ENCODE measurements at places on chromosomes 12 and 14. TPM values are rescaled to one million over a fixed set of nuclear protein-coding genes. Genes with fewer than 3 reads are reported as not detected.

- no peak for DNase-seq
Observed at GRCh38 chr12:102232446-102232845, 34.8 kb upstream of the PMCH start.

- no peak for DNase-seq
Observed at GRCh38 chr12:57097554-57097835, 8.6 kb downstream of the NAB2 start.

DNA sequence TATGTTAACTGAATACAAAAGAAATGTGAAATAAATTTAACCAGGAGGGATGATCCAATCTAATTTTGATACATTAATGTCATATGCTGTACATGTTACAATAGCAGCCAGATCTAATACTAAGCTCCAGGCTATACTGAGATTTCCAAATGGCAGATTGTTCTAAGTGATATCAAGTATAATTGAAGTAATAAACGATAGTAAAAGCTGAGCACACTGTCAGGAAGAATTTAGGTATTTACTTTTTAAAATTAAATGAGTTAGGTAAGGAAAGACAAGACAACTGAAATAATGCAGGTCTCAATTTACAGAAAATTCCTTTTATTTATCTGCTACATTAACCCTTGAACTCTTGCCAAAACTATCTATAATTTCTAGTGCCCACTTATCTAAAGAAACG, 39.9 kb downstream of the INSM2 start:
- no peak for DNase-seq

DNA sequence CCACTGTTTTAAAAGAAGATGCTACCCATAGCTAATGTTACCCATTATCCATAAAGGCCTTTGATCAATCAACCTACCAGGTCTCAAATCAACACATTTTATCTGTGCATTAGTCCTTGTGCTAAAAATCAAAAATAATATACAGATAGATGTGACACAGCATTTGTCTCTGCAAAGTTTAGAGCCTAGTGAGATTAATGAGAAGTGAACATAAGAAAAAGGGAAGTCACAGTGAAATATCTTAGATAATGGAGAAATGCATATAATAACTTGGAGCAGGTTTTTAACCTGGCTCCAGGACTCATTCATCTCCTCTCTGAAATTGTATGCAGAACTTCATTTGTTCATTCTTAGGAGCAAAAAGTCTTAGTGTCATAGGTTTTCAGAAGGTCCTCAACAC, 7.2 kb downstream of the PDE3A start:
- no peak for DNase-seq

DNA sequence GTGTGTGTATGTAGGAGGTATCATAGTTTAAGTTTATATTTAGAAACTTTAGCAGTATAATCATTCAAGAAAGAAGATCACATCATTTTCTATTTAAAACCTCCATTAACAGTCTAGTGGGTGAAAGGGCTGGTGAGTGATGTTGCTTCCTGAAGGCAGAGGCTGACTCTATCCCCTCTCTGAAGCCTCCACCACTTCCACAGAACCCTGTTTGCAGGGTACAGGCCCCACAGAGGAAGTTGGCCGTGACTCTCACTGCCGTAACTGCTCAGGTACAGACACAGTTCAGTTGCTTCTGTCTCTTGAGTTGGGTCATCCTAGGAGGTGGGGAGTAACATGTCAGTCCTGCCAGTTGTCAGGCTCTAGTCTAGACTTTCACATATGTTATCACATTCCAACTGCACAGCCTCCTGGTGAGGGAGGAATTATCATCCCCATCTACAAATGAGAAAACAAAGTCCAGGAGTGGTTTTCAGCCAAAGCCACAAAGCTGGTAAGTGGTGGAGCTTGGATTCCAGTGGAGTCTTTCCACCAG, 31.5 kb downstream of the CFL2 start:
- no peak for DNase-seq

DNA sequence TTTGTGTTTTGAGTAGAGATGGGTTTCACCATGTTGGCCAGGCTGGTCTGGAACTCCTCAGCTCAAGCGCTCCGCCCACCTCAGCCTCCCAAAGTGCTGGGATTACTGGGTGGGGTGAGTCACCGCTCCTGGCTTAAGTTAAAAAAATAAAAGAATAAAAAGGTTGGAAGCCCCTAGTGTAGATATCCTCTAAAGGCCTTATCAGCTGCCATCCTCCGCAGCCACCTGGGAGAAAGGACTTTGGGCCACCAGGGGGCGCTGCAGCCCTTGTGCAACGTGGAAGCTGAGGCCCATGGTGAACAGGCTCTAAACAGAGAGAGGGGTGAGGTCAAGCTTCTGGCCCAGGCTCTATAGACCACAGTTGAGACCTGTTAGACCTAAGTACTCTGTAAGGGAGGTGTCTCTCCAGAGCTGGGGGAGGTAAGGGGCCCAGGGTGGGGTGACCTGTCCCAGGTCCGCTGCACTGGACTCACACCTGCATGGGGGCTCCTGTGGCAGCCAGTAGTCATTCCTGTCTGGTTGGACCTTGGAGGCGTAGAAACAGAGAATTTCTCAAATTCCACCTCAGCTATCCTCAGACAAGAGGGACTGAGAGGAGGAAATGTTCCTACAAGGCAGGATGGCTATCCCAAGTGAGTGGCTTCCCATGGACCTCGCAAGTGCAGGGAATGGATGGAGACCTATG, 14.0 kb upstream of the RACGAP1 start:
- no peak for DNase-seq

GRCh38 chr14:24632336-24632735, 1.7 kb downstream of the GZMB start:
- DNase-seq, result no peak

DNA sequence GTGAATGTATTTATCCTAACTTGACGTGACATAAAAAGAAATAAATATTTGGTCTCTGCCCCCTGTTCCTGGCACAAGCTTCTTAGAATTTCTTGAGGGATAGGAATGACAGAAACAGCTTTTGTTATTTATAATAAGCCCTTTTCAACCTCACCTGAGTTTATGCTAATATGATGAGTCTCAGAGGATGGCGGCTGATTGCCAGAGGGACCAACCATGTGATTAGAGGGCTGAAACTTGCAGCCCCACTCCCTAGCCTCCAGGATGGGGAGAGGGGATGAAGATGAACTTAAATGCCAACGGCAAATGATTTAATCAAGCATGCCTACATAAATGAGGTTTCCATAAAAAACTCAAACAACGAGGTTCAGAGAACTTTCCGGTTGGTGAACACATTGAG, 42.9 kb downstream of the DNAI7 start:
- no peak for DNase-seq

- no peak for DNase-seq
Observed at GRCh38 chr12:53431187-53431586, 7.5 kb downstream of the AMHR2 start.

DNA sequence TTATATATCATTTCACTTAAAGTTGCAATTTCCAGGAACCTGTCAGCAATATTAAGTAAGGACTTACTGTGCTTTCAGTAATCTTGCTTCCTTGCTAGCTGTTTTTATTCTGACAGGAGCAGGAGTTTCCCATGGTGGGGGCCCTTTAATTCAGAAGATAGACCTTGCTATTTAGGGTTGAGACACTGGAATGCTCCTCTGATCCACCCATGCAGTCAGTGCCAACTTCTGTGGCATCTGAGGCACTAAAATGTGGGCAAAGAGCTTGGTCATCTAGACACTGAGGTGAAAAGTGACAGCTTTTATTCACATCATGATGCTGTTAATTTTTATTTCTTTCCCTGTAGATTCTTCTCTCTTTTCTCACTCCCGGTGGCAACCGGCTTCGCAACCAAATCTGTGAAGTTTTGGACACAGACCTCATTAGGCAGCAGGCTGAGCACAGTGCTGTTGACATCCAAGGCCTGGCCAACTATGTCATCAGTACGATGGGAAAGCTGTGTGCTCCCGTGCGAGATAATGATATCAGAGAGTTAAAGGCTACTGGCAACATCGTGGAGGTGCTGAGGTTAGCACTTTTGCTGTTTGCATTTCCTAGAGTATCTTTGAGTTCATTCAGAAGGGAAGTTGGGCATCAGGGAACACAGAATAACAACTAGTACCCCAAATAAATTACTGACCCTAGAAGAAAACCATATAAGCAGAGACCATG, 18.8 kb downstream of the TCP11L2 start:
- DNase-seq, result no peak

- DNase-seq, result no peak
Observed at GRCh38 chr12:19530637-19531023, 91.3 kb downstream of the AEBP2 start.

- no peak for DNase-seq
Observed at GRCh38 chr14:68692216-68692615, 100.7 kb downstream of the ZFP36L1 start.

- no peak for DNase-seq
Observed at GRCh38 chr14:73774671-73775070, 60.5 kb upstream of the PNMA1 start.

DNA sequence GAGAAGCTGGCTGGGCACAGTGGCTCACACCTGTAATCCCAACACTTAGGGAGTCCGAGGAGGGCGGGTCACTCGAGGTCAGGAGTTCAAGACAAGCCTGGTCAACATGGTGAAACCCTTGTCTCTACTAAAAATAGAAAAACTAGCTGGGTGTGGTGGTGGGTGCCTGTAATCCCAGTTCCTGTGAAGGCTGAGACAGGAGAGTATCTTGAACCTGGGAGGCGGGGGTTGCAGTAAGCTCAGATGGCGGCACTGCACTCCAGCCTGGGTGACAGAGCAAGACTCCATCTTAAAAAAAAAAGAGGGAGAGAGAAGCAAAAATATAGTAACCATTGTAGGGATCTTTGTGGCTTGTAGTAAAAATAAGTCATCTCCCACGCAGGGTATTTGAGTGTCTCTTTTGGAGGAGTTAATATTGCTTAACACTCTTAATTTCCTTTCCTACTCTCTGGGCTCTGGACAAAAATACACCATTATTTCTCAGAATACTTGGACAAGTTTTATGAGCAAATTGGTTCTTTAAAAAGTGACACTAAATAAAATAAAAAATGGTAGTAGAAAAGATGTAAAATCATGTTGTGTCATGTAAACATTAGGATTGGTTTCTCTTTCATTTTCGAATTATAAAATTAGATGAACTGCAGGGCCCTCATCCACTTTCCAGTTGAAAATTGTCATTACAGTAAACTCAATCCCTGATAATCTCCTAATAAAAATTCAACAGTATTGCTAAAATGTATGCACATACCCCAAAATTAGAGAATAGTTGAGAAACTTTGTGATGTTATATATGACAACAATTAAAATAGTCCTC, 61.1 kb upstream of the C12orf71 start:
- no peak for DNase-seq

DNA sequence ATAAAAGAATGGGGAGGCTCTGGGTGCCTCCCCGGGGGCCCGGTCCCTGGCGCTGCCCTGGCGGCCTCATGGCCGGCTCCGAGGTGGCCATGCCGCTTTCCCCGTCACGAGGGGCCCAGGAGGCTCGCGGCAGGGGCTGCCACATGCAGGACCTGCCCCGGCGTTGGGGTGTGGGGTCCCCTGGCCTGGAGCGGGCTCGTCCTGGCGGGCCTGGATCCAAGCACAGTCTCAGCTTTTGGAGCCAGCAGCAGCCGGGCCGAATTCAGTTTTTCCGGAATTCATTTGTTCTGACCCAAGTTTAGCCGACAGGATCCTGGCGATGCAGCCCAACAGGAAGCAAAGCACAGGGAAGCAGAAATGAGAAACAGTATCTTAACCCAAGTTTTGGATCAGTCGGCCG, 26.4 kb upstream of the AEBP2 start:
- no peak for DNase-seq

DNA sequence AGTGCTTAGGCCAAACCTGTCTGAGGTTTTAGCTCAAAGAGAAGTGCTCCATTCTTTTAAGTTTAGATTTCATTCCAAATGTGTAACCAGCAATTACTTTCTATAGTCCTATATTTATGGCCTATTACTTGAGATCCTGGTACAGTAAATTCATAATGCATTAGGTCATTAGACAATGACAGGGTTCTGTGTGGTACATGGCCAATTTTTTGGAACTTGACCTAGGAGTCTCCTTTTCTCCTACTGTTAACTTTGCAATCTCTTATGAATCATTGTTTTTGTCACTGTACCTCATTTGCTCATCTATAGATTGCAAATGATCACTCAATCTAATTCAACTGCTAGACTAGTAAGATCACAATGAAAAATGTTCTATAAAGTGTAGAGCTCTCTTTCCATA, 136.7 kb downstream of the PDE3A start:
- DNase-seq, result no peak

- DNase-seq, result no peak
Observed at GRCh38 chr14:68468437-68469207, 324.2 kb downstream of the ZFP36L1 start.

- DNase-seq, result no peak
Observed at GRCh38 chr12:108589028-108589839, 8.7 kb downstream of the TMEM119 start.

GRCh38 chr14:26730929-26731618, 133.2 kb upstream of the NOVA1 start:
- DNase-seq, result no peak

- DNase-seq, result no peak
Observed at GRCh38 chr12:133233993-133234564, 1.6 kb downstream of the ANHX start.

- no peak for DNase-seq
Observed at GRCh38 chr12:74999474-74999873, 210.2 kb downstream of the KCNC2 start.

GRCh38 chr12:124594851-124595250, 27.4 kb upstream of the NCOR2 start:
- DNase-seq, result no peak

GRCh38 chr14:57845802-57846531, 19.9 kb downstream of the SLC35F4 start:
- no peak for DNase-seq

DNA sequence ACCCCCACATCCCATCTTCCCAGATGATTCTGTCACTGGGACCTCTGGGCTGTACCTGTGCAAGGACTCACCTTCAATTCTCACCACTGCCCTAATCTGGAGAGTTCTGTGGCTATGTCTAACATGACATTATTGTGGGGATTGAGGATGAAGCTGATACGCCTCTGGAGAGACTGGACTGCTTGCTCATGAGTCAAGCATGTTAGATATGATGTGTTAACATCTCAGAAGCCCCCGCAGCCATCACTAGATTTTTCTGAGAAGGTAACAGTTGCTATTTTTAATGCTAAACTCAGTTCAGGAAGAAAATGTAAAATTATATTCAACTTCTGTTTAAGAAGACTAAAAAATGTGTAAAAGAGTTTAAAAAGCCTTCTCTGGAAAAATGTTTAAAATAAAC, 25.7 kb downstream of the JKAMP start:
- no peak for DNase-seq

- no peak for DNase-seq
Observed at GRCh38 chr14:21048638-21049037, 6.5 kb downstream of the RNASE7 start.

KCNA1 gene
- total RNA-seq, result not detected

ZFYVE26 gene
- 22.3 TPM for total RNA-seq

SOAT2 gene
- total RNA-seq, result not detected

FAM90A1 gene
- total RNA-seq, result not detected

CCDC92 gene
- total RNA-seq, result 12.4 TPM

TMCC3 gene
- total RNA-seq, result 11.9 TPM

FOXM1 gene
- total RNA-seq, result 17.4 TPM

NEMP1 gene
- total RNA-seq, result 4.1 TPM

RAB21 gene
- 23.9 TPM for total RNA-seq

HOXC6 gene
- total RNA-seq, result 0.30 TPM
